Endothelial cell of umbilical vein (primary cell): ENCODE measurements at places on chromosomes 3 and 15.

DNA sequence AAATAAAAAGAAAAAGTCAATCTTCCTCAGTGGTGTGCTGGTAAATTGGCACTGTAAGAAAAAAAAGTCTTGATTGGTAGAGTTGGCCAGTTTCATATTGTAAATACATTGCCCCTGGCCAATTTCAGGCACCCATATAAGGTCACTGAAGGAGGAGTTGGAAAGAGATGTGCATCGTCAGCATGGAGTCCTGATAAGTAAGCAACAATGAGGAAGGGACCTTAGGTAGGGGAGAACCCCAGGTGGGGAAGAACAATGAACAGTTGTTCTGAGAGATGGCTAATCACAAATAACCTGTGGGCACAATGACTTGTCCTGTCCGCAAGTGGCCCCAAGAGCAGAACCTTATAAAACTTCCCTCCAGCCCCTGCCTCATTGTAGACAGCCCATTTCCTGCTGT lies 8.6 kb upstream of the CYP8B1 start:
- no peak for DNase-seq

DNA sequence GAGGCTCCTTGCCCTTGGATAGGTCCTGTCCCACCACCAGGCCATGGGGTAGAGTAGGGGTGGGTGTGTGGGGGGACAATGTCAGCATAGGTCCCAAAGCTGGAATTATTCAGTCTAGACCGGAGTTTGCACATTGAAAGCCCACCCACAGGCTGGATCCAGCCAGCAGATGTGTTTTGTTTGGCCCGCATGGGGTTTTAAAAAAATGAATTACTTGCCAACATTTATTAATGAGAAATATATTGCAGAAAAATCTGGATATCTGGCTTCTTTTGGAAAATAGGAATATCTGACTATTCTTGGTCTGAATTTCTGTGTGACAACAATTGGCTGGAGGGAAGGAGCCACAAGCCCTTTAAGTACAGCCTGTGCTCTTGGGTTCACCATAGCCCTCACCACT lies 17.3 kb upstream of the LRIG1 start:
- no peak for DNase-seq

GRCh38 chr15:58999694-59000093 lies 12.2 kb downstream of the RNF111 start:
- DNase-seq: no peak

GRCh38 chr15:70962084-70962483 lies 69.5 kb downstream of the LRRC49 start:
- DNase-seq: no peak

- DNase-seq: no peak
Measured at GRCh38 chr3:144244662-144245061, 273.0 kb downstream of the DIPK2A start.

DNA sequence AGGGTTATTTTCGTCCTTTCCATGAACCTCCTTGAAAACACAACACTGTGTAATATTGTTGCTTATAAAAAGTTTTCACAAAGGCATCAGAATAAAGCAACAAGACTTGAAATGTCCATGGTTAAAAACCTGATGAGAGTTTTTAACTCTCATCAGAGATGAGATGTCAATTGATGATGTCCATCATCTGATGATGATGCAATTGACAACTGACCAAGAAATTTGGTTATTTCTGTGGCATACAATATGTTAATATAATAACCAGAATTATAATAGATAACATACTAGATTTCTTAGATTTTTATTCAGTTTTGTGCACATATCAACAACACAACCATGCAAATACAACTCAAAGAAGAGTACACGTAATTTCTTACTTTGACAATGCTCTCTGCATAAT lies 15.5 kb upstream of the FNDC3B start:
- no peak for DNase-seq

DNA sequence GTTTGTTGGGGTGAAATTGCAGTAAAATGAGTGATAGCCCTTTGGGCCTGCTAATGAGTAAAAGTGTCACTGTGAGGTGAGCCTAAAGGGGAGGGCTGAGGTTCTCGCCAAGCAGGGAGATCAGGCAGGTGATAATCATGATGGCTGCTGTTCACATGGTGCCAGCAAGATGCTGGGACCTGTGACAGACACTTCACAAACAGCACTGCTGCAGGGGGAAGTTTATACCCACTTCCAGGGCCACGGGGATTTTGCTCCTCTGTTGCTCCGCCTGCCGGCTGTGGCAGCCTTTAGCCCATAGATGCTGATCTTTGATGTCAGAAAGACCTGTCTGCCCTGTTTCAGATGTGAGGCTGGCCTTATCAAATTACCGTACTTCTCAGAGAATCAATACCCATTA lies 96.7 kb downstream of the SV2B start:
- DNase-seq: no peak

DNA sequence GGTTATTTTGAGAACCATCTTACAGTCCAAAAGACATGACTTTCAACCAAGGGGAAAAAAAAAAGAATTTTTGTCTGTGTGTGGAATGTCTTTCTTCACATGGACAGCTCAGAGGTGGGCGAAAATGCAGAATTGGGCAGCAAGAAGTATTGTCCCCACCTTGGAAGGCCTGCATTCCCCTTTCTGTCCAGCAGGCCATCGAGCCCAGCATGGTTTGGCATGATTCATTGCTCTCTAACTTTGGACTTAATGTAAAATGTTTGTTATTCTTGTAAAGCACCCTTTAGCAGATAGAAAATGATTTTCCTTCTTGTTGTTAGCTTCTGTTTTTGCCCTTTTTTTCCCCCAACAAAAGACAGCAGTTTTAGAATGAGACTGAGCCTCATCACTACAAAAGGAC lies 12.4 kb downstream of the MYO1E start:
- no peak for DNase-seq

DNA sequence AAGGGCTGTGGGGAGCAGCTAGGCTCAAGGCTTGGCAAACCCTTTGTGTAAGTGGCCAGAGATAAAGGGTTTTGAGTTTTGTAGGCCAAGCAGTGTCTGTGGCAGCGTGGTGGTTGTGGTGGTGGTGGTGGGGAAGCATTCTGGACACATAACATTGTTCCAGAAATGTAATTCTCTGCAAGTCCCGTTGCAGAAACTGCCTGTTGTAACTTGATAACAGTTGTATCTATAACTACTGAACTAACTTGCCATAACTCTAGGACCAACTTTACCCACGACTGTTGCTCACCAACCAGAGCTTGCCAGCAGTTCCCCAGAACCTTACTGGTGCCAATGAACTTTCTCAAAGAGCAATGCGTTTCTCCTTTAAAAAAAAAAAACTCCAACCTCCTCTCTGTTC lies 18.1 kb upstream of the TMEM40 start:
- no peak for DNase-seq

DNA sequence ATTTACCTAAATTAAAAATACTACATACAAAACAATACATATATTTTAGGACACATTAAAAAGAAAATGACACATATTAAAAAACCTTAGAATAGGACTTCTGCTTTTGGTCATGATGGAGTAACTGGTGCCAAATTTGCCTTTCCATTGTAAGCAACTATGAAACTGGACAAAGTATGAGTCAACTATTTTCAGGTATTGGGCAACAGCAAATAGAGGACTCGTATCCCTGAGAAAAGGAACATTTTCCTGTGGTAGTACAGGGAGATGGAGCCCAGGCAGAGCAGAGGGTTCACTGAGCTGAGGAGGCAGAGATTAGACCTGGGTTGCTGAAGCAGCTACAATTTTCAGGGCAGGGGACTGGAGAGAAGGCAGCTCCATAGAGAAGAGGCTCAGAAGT lies 14.7 kb downstream of the CCR1 start:
- no peak for DNase-seq

DNA sequence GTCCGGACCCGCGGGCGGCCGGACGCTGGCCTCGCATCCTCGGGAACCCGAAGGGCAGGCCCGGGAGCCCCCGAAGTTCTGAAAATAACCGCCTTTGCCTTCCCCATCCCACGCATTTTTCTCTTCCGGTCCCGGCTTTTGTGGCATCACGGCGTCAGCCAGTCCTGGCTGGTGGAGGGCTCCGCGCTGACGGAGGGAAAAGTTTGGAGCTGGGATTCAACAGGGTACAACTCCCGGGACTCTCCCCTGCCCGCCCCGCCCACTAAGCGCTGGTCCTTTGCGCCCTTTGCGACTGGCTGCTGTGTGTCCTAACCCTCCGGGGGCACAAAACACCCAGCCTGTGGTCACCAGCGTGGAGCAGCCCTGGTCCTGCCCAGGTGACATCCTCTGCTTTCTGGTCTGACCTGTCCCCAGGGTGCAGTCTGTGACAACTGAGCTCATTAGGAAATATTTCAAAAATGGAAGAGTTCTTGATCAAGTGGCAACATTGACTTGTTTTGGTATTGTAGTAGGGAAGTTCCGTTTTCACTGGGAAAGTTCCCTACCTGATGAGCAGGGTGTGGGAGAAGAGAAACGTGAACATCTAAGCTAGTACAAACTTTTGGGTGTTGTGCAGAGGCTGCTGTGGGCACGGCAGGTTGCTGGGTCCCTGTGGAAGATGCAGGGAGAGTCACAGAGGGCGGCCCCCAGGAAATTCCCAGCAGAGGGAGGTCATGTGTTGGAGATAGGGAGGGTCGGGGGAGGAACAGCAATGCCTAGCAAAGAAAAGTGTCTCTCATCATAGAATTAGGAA lies 775 bp downstream of the ARNT2 start:
- DNase-seq: no peak
